ENCODE measurements at places on chromosomes 5 and 9.

GRCh38 chr5:179314606-179315355 is 30.5 kb downstream of the ADAMTS2 start:
- no peak for DNase-seq

GRCh38 chr5:54722846-54723433 is 205.4 kb downstream of the SNX18 start:
- DNase-seq = peak; percentile 59

GRCh38 chr5:107821288-107821687 is 150.6 kb upstream of the EFNA5 start:
- DNase-seq = no peak

GRCh38 chr9:121878271-121878822 is 214.8 kb downstream of the TTLL11 start:
- no peak for DNase-seq

- DNase-seq = no peak
Observed at GRCh38 chr5:95872346-95873268, 50.1 kb upstream of the GLRX start.

- DNase-seq = peak; percentile 37
Observed at GRCh38 chr5:137486707-137487106, 12.4 kb downstream of the SPOCK1 start.

DNA sequence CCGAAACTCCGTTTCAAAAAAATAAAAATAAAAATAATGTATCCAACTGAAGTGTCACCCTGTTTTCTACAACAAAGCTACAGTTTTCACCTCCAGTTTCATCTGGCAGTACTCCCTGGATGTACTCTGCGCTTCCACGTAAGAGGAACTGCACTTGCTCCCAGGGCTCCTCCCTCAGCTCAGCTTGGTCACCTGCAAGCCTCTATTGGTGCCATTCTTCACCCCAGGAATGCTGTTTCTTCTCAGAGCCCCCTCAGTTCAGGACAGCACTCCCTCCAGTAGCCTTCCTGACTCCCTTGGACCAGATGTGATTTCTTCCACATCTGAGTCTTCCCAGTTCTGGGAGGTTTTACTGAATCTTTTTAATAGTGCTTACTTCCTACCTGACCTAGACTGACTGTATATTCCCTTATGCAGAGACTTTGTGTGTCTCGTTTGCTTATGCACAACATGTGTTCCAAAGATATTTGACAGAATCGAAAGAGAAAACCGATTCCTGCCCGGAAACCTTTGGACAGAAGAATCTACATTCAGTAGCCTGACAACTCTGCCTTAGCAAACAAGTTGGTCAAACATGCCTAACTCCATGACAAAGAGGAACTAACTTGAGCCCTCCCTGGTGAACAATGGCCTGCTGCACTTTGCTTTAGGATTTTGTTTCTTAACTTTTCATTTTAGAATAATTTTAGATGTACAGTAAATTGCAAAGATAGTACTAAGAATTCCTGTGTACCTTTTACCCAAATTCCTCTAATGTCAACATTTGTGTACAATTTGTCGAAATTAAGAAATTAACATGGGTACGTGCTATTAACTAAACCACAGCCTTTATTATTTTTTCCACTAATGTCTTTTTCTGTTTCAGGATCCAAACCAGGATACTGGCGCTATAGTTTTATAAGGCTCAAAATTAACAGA is 814 bp downstream of the CCDC125 start:
- no peak for DNase-seq

DNA sequence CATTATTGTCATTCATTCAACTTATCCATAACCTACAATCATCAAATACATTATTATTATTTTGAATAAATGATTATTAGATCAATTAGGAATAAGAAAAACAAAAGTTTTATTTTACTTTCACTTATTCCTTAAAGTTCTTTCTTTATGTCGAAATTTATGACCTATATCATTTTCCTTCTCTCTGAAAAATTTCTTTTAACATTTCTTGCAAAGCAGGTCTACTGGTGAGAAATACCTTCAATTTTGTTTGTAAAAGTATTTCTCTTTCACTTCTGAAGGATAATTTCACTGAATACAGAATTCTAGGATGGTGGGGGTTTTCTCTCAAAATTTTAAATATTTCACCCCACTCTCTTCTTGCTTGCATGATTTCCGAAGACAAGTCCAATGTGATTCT is 2.6 kb upstream of the CCNI2 start:
- DNase-seq = no peak

- no peak for DNase-seq
Observed at GRCh38 chr5:176379881-176380280, 8.5 kb downstream of the NOP16 start.

GRCh38 chr5:110968246-110969005 is 103.1 kb upstream of the TSLP start:
- DNase-seq = no peak

DNA sequence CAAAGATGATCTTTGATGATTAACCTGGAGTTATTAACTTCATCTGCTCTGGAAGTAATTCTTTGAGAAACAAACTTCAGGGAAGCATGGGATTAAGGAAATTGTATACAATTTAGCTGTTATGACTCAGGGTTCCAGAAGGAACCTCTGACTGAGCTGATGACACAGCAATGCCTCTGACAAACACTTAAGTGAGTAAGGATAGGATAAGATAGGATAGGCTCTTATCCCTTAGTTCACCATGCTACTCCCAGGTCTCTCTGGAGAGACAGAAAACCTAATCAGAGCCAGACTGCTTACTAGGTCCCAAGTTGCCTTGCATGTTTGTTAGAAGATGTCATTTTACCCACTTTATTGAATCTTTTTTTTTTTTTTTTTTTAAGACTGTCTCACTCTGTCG is 12.6 kb upstream of the TMEM38B start:
- peak; percentile 13 for DNase-seq

DNA sequence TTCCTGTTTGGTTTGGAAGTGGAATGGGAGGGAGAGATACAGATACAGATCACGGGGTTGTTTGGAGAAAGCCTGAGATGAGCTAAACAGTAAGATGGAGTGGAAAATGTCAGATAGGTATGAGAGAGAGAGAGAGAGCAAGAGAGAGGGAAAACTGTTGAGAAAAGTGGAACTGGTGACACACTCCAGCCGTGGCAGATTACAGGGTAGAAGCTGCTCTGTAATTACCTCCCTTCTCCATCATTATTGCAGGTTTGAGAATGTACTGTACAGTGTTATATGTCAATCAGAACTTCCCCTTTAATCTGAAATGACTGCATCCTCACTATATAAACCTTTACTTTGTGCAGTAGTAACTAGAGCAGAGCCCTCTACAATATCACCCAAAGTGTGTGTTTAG is 74.5 kb upstream of the WWC1 start:
- DNase-seq = no peak

- no peak for DNase-seq
Observed at GRCh38 chr5:91315701-91316100, 67.4 kb downstream of the ARRDC3 start.

- DNase-seq = peak; percentile 11
Observed at GRCh38 chr5:116799401-116799800, 224.8 kb upstream of the SEMA6A start.

- peak; percentile 56 for DNase-seq
Observed at GRCh38 chr5:177473443-177474001, at the start of gene DBN1. Gene DBN1, minus strand, starts transcription at chr5:177473634. Its CDS starts 113 bp downstream, at chr5:177473521.

- no peak for DNase-seq
Observed at GRCh38 chr5:150160448-150161081, 4.9 kb upstream of the PDGFRB start.

- no peak for DNase-seq
Observed at GRCh38 chr9:108345826-108346225, 510.0 kb downstream of the ACTL7B start.

GRCh38 chr5:160369990-160370712 is at the start of gene C1QTNF2:
Gene C1QTNF2, minus strand, starts transcription at chr5:160370626. Its CDS starts 15,615 bp downstream, at chr5:160355011.
- DNase-seq = peak; percentile 53

GRCh38 chr5:77102549-77102948 is 15.5 kb upstream of the ZBED3 start:
- no peak for DNase-seq

DNA sequence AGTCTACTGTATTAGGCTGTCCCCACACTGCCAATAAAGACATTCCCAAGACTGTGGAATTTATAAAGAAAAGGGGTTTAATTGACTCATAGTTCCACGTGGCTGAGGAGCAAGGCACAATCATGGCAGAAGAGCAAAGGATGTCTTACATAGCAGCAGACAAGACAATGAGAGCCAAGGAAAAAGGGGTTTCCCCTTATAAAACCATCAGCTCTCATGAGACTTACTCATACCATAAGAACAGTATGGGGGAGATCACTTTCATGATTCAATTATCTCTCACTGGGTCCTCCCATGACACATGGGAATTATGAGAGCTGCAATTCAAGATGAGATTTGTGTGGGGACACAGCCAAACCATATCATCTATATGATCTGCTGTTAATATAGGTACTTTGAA is 14.8 kb upstream of the FSTL4 start:
- no peak for DNase-seq

- no peak for DNase-seq
Observed at GRCh38 chr9:38626006-38626405, 5.6 kb upstream of the ANKRD18A start.

DNA sequence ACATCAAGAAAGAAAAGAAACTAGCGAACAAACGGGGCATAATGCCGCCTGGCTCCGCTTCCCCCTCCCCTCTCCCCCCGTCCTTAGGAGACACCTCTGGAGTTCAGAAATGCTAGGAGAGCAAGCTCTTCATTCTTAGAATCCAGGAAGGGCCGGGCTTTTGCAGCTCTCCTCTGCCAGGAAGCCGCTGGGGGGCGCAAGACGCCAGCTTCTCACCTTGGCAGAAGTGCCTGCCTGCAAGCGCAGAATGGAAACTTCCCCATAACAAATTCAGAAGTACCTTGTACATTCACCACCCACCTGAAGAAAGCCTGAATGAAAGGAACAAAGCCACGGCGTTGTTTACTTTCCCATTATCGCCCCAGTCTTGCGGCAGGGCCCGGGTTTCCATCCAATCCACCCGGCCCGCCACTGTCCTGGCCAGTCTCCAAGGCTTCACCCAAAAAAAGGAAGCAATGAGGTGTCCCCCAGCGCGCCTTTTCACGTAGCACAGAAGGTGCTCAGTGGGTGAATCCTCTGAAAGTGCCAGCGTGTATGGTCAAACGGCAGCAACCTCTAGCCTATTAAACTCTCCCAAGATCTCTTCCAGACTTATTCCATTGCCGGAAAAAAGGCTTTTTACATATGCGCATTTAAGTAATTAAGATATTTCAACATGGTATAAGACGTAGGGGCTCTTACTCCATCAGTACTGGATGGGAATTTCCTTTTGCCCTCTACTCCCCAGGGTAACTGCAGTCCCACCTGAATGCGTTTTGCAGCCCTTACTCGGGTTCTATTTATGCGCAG is 1.6 kb upstream of the GADD45G start:
- peak; percentile 86 for DNase-seq

DNA sequence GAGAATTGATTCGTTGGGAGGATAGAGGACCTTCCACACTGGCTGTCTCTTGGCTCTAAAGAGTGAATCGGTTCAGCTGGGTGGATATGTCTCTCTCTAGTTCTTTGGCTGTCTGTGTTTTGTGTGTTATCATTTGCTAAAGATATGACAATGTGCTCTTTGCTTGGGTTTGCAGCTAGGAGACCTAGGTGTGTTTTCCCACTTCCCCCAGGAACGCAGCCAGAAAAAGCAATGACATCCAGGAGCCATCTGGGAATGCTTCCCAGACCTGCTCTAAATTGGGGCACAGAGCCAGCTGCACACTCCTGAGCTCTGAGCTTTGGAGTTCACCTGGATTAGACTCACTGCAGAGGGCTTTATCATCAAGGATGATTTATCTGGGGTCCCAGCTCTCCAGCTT is 12.8 kb upstream of the PDZD2 start:
- peak; percentile 80 for DNase-seq

DNA sequence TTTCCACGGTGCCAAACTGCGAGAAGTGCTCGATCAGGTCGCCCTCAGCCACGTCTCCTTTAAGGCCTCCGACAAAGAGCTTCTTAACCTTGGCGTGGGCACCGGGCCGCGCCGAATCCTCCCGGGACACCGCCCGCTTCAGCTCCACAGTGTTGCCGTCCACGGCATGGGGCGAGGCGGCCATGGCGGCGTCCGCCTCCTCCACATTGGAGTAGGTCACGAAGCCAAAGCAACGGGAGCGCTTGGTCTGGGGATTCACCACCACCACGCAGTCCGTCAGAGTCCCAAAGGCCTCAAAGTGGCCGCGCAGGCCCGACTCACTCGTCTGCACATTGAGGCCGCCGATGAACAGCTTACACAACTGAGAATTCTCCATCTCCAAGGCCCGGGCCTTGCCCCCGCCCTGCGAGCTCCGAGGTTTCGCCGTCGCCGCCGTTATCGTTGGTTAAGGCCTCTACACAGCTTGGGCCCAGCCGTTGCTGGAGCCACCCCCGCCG is 424 bp downstream of the HNRNPA0 start:
- no peak for DNase-seq

GRCh38 chr5:36701085-36701698 is 94.8 kb downstream of the SLC1A3 start:
- DNase-seq = no peak

GRCh38 chr5:72937517-72938061 is 18.3 kb upstream of the FCHO2 start:
- no peak for DNase-seq

GRCh38 chr5:757931-758697 is 26.4 kb downstream of the ZDHHC11B start:
- no peak for DNase-seq

- no peak for DNase-seq
Observed at GRCh38 chr5:176548967-176549444, at the start of gene CDHR2. Gene CDHR2, plus strand, starts transcription at chr5:176549342. Its CDS starts 16,011 bp downstream, at chr5:176565353.

GRCh38 chr9:113828221-113828620 is 47.9 kb upstream of the ZNF618 start:
- peak; percentile 11 for DNase-seq

DNA sequence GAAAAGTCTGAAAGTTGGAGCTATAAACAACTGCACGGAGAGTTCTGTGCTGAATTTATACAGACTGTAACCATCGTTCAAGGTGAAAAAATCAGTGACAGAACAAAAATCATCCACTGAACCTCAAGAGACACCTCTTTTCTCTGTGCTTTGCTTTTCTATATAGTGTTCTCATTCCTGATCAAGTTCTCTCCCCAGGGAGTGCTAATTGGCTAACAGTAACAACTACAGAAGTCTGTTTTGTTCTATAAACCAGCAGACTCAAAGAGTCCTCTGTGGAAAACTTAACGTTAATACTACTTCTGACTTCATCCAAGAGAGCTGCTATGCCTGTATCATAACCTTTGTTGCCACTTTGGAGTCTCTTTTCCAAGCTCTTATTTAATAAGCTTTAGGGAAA is 1388.3 kb upstream of the C9orf72 start:
- no peak for DNase-seq

DNA sequence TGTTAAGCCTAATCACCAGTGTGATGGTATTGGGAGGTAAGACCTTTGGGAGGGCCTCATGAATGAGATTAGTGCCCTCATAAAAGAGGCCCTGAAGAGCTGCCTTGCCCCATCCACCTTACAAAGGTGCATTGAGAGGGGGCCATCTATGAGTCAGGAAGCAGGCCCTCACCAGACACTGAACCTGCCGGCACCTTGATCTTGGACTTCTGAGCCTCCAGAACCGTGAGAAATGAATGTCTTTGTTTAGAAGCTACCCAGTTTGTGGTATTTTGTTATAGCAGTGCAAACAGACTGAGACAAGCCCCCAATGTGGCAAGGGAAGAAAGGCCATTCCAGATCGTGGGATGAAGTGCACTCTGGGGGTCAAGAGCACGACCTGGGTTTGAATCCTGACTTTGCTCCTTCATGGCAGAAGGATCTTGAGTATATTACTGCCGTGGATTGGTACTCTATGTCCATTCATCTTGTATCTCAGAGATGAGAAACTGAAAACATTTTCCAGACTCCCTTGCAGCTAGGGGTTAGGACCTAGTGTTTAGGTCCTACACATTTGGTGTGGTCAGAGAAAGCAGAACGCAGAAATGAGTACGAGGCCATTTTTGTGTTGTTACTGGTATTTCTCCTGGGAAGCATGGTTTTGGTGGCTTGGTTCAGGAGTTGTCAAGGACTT is 86.7 kb downstream of the PTCH1 start:
- no peak for DNase-seq
